ENCODE measurements at places on chromosomes 4 and X.

DNA sequence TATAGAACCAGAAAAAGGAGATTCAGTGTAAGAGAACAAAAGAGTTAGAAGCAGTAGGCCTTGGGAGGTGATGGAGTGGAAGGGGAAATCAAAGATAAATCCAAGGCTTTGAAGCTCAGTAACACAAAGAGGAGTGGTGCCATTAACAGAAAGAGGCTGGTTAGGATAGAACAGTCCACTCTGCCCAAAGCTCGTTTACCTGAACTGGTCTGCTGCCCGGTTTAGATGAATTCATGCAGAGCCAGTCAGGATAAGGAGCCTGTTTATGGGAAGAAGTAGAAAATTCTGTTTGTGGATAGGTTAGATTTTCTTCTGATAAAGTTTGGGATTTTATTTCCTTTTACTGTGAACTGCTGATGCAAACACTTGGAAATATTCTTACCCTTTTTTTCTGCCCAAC is 80.6 kb downstream of the HMGB2 start:
- H3K4me1 ChIP-seq: peaks cover 5% of the 10 kb centered on the region
- H3K36me3 ChIP-seq: no peaks in the 10 kb centered on the region
- DNase-seq: no peak

GRCh38 chr4:40205259-40206198 is 8.7 kb downstream of the RHOH start:
- H3K36me3 ChIP-seq: no peaks in the 10 kb centered on the region
- no peak overlapping the region for H3K27ac ChIP-seq
- no peak overlapping the region for H3K4me3 ChIP-seq
- H3K4me1 ChIP-seq: no peaks in the 10 kb centered on the region

- no peaks in the 10 kb centered on the region for H3K36me3 ChIP-seq
- no peaks in the 10 kb centered on the region for H3K4me1 ChIP-seq
- H3K4me3 ChIP-seq: no peak overlapping the region
- DNase-seq: no peak
- no peaks in the 10 kb centered on the region for H3K27me3 ChIP-seq
- H3K27ac ChIP-seq: no peak overlapping the region
Measured at GRCh38 chr4:130359542-130359941, 1263.6 kb downstream of the C4orf33 start.

DNA sequence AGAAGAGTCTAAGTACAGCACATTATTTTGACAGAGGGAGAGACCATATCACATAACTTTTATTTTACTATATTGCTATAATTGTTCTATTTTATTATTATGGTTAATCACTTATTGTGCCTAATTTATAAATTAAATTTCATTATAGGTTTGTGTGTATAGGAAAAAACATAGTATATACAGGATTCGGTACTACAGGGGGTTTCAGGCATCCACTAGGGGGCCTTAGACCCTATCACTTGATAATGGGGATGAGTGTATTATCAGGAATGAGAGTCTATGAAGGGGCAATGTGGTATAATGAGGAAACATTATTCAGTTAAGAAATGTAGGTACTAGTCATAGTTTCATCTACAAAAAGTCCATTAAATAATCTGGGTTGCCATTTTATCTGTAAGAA is 833.1 kb downstream of the C4orf33 start:
- H3K4me3 ChIP-seq: no peak overlapping the region
- no peaks in the 10 kb centered on the region for H3K36me3 ChIP-seq
- H3K4me1 ChIP-seq: no peaks in the 10 kb centered on the region
- DNase-seq: no peak
- no peak overlapping the region for H3K27ac ChIP-seq

- no peaks in the 10 kb centered on the region for H3K36me3 ChIP-seq
- H3K27me3 ChIP-seq: no peaks in the 10 kb centered on the region
- H3K4me1 ChIP-seq: peaks cover 3% of the 10 kb centered on the region
- DNase-seq: no peak
Measured at GRCh38 chrX:8403988-8404387, 60.6 kb upstream of the VCX3B start.

DNA sequence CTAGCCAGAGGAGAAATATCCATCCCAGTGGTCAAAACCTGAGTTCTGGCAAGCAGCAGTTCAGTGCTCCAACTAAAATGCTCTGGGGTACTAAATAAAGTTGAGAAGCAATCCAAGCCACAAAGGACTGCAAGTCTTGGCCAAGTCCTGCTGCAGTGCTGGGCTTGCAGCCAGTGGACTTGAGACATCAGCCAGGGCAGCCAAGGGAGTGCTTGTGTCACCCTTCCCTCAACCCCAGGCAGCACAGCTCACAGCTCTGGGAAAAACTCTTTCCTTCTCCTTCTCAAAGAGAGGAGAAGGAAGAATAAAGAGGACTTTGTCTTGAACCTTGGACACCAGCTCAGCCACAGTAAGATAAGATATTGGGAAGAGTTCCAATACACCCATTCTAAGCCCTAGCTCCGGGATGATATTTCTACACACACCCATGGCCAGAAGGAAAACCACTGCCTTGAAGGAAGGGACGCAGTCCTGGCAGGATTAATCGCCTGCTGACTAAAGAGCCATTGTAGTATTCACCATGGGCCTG is 99.8 kb downstream of the PTCHD1 start:
- no peaks in the 10 kb centered on the region for H3K27me3 ChIP-seq
- no peaks in the 10 kb centered on the region for H3K4me1 ChIP-seq
- no peaks in the 10 kb centered on the region for H3K36me3 ChIP-seq
- no peak overlapping the region for H3K27ac ChIP-seq
- DNase-seq: peak; percentile 81

DNA sequence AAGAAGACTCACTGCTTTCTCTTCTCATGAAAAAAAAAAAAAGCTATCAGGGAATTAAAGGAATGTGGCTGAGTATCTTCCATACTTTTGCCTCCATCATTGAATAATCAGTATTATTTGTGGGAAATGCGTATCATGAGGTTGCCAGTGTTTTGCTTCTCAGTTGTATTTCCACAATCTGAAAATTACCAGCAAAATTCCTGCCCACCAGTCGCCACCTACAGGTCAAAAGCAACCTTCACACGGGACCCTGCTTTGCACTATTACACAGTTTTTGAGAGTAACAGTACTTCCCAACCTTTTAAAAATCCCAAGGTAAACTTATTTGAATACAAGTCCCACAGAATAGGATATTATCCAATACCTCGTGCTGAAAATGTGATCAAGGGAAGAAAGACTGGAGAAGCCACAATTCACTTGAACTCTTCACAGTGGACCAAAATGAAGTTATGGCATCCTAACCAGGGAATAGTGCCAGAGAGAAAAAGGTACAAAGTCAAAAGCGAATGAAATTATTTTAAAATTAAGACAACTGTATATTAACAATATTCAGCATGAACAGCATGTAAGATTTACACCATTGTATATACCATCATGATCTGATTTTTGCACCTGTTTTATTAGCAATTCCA is 30.4 kb downstream of the PGRMC1 start:
- no peaks in the 10 kb centered on the region for H3K4me1 ChIP-seq
- no peak overlapping the region for H3K27ac ChIP-seq
- no peaks in the 10 kb centered on the region for H3K27me3 ChIP-seq
- H3K4me3 ChIP-seq: no peak overlapping the region

- no peak for DNase-seq
- H3K4me1 ChIP-seq: no peaks in the 10 kb centered on the region
Measured at GRCh38 chrX:133475521-133475920, 60.2 kb upstream of the GPC4 start.

All from suprapubic skin (tissue), 4 donors.